ENCODE measurements at places on chromosomes 6 and 20.

DNA sequence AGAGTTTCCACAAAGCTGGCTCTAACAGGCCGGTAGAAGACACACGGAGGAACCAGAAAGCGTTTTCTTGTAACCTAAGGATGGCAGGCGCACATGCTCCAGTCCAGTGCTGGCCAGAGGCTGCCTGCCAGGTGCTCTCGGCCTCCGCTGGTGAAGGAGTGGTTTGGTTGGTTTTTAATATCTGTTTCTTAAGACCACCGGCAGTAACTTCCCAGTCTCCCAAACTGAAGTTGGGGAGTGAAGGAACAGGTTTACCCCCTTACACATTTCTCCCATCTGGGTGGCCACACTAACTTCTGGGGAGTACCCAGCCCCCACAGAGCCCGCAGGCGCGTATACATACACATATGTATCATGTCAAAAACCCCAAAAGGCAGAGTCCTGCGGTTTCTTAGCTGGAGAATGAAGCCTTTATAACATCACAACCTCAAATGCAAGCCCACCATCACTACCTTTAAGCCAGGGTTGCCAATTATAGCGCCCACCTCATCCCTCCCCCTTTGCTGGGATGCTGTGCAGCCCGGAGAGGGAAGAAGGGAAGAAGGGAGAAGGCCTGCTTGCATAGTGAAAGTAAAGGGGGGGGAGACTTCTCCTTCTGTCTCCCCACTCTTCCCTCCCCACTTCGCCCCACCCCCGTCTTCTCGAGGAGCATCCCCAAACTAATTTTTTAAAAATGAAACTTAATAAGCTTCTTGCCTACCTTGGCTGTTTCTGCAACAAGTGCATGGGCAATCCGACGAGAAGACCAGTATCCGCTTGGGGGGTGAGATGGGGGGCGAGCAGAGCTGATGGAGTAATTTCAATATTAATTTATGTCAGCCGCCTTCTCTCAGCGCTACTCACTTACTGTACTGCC is 1.0 kb downstream of the TRERF1 start:
- DNase-seq, result no peak

GRCh38 chr6:37283268-37283667 is 25.3 kb upstream of the TMEM217 start:
- DNase-seq, result no peak

DNA sequence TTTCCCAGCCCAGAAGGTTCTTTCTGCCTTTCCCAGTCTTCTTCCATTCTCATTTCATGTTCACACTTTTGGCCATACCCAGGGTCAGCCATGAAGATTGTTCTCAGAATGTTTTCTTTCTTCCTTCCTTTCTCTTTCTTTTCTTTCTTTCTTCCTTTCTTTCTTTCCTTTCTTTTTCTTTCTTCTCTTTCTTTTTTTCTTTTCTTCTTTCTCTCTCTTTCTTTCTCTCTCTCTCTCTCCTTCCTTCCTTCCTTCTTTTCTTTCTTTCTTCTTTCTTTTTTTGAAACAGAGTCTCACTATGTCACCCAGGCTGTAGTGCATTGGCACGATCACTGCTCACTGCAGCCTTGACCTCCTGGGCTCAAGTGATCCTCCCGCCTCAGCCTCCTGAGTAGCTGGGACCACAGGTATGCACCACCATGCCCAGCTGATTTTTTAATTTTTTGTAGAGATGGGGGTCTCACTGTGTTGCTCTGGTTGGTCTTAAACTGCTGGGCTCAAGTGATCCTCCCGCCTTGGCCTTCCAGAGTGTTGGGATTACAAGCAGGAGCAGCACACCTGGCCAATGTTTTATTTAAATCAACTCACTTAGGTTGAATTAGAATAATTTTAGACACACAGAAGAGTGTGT is 13.1 kb upstream of the FAM110A start:
- no peak for DNase-seq

DNA sequence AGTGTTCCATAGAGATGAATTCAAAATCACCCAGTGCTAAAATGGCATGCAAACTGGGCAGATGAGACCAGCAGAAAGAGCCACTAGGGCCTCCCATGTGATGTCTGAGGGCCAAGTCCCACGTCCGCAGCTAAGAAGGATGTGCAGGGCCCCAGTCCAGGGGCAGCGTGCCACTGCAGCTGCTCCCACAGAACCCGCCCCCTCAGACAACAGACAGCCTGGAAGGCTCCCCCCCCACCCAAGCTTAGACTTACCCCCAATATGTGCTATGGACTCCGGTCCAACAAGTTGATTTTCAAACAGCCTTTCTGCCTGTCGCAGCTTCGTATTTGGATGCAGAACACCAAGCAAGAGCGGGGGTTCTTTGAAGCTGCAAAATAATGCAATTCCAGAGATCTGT is 14.0 kb downstream of the APMAP start:
- no peak for DNase-seq

- DNase-seq, result no peak
Measured at GRCh38 chr6:26218824-26219223, 131.6 kb downstream of the HFE start.

DNA sequence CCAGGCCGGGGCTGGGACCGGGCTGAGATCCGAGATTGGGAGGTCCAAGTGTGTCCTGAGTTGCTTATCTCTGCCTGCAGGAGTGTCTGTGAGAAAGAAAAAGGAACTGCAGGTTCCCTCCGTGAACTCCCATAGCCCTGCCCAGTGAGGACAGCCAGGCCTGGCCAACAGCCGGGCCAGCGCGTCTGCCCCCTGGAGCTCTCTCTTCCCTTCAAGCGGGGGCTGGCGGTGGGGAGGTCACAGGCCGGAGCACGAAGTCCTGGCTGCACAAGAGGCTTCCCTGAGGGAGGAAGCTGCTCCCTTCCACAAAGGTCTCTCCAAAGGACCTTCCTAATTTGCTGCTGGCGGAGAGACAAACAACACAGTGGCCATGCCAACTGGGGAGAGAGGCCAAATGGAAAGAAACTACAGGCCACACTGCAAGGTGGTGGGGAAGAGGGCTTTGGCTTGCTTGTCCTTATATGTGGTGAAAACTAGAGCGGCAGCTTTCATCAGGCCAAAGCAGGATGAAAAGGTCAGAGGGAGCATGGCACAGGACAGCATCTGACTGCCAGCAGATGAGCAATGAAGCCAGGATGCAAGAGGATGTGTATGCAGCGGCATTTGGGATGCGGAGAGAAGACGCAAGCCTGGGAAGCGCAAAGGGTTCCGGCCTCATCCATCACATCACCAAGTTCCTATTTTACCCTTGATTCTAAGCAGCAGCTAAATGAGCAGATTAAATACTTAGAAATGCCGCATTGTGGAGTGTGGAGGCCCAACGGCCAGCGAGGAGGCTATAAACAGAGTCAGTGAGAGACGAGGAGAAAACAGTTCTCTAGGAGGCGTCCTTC is 260.0 kb downstream of the ERMARD start:
- no peak for DNase-seq

- DNase-seq, result no peak
Measured at GRCh38 chr6:42551217-42551616, 12.6 kb upstream of the UBR2 start.

DNA sequence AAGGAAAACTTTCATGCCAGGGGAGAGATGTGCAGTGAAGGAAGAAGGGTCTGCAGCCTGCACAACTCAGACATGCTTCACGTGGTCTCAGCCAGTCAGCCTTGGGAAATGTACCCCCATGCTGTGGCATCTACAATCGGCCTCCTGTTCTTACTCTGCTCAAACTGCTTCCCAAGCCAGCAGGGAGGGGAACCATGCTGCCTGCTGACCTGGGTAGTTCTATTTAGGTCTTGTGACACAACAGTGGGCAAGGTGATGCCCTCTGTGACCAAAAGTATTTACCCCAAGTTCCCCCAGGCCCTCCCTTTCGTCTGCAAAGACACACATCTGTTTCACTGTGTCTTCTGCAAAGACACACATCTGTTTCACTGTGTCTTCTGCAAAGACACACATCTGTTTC is 106.9 kb downstream of the SLC23A2 start:
- no peak for DNase-seq

DNA sequence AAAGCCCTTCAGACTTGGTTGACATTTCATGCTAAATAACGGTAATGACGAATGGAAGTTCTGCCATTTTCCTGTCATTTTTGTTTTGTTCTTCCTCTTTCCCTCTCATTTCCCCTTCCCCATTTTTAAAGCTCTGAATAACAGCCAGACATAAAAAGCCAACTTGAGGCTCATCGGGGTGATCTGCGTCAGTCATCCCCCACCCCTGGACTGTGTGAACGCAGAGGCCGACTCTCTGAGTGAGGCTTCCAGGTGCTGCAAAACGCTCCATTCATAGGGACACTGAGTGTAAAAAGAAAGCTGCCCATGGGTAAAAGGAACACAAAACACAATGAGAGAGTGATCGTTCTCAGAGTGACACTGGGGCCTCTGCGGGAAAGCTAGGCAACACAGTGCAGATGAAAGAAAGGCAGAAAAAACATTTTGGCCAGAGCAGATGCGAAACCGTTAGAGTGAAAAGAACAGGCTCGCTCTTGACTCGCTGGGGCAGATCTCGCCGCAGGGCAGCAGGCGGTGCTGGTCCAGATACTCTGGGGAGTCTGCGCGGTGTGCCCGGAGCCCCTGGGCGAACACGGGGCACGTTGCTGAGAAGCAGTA is 684.8 kb downstream of the QKI start:
- no peak for DNase-seq

DNA sequence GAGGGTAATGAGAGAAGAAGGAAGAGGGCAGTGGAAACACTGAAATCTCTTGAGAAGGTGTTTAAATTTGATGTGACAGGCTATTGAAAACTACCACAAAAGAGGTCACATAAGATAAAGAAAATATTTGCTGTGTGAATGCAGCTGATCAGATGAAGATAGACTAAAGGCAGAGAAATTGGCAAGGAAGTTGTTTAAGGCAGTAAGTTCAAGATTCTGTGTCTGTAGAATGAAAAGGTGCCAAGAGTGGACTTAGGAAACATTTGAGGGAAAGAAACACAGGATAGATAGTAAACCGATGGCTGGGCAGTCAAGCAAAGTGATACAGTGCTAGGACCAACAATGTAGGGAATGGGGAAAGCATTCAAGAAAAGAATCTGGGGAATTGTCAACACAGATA is 332.3 kb upstream of the MARCKS start:
- DNase-seq, result no peak

- DNase-seq, result peak; percentile 27
Measured at GRCh38 chr20:37081717-37082289, 14.0 kb downstream of the RBL1 start.

DNA sequence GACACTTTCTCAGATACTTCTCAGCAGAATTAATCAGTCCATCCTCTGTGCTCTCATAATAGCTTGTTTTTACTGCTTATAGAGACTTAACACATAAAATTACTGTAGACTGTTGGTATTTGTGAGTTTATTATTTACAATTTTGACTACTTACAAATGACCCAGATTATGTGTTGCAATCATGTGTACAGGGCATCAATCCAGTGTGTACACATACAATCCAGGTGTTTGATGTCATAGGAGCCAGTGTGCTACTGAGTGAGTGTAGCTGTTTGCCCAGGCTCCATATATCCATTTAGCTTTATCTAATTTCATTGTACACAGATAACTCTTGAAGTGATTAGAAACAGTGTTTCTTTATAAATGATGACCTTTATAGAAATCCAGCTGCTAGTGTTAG is 31.3 kb downstream of the TRMT11 start:
- DNase-seq, result no peak

DNA sequence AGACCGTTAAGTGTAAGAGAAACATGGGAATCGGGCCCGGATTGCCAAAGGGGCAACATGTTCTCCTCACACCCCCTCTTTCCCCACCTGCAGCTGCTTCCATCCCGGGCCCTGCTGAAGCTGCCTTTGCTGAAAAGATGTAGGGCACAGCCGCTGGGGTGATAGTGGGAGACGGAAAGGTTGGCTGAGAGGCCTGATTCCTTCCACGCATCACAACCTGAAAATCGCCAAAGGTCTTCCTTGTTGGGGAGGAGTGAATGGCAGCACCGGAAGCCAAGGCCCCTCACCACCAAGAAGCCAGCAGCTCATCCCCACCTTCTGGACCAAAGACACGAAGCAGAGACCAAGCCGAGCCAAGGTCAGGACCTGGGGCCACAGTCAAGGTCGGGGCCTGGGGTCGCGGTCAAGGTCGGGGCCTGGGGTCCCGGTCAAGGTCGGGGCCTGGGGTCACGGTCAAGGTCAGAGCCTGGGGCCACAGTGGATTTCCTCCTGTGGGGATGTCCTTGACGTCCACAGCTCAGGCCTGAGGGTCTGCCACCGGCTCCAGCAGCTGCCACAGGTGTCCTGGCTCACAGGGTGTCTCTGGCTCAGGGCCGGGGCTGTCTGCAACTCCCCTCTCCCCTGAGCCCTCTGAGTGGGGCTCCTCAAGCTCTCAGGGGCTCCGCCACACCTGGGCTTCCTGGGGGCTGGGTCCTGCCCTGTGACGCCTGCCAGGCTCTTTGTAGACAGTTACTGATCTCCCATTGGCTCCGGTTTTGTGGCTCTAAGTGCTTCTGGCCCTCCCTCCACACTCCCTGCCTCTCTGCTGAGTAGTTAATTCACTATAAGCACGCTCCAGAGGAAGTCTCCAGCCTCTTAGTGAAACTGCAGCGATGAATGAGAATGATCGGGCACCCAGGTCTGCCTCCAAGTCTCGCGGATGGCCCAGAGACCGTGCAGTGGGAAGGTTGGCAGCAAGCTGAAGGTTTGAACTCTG is 5.5 kb upstream of the CHRNA4 start:
- no peak for DNase-seq

GRCh38 chr6:144544266-144544830 is 259.2 kb downstream of the UTRN start:
- no peak for DNase-seq

- DNase-seq, result no peak
Measured at GRCh38 chr6:22828179-22829062, 259.1 kb downstream of the HDGFL1 start.

- no peak for DNase-seq
Measured at GRCh38 chr20:25592135-25592852, 7.0 kb upstream of the NINL start.

- no peak for DNase-seq
Measured at GRCh38 chr6:131954775-131955107, 3.6 kb upstream of the CCN2 start.

GRCh38 chr6:100008857-100009256 is 14.8 kb upstream of the MCHR2 start:
- DNase-seq, result no peak

GRCh38 chr6:121828146-121828886 is 392.9 kb downstream of the GJA1 start:
- no peak for DNase-seq

GRCh38 chr20:5660346-5660745 is 89.9 kb upstream of the SHLD1 start:
- no peak for DNase-seq

- no peak for DNase-seq
Measured at GRCh38 chr6:117373211-117373813, 52.4 kb downstream of the ROS1 start.

- no peak for DNase-seq
Measured at GRCh38 chr6:27238010-27238983, 9.2 kb upstream of the PRSS16 start.

GRCh38 chr6:72787391-72788031 is 165.6 kb downstream of the KCNQ5 start:
- no peak for DNase-seq

DNA sequence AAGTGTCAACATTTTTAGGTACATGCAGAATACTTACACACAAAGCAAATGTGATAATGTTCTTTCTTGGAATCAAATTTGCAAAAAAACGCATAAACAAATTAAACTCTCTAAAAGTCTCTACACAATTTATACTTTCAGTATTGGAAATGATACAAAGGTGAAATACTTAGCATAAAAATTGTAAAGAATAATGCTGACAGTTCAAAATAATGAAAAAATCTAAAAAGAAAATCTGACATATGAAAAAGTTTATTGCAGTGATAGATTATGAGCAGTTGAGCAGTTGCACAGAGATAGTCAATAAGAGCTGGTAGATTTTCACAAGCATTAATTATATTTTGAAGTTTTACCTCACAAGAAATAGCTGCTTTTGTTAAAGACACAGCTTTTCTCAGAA is 1176.4 kb upstream of the EYS start:
- DNase-seq, result no peak

GRCh38 chr6:3887150-3887700 is 38.1 kb downstream of the FAM50B start:
- no peak for DNase-seq

Measured in stimulated activated CD8-positive, alpha-beta memory T cell treated with anti-CD3 and anti-CD28 coated beads, Interleukin-12 subunit alpha, Interleukin-12 subunit beta, amount 100 ng/mL, for 1 hour (primary cell).